ENCODE measurements at places on chromosomes 1 and 21.

DNA sequence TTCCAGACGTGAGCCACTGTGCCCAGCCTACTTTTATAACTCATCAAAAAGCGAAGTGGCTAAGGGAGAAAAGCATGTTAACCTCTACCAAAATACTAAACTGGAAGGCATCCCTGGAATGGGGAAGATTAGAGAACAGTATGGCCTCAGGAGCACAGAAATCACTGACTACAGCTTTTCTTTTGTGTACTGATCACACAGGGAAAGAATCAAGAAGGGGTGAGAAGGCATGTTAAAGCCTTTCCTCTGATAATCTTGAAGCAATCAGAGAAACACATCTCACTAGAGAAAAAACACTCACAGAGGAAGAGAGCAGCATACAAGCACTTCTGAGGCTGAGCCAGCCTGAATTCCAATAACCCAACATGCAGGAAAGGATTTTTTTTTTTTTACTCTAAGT, 10.7 kb downstream of the PCAT6 start:
- no peak for DNase-seq

GRCh38 chr21:18782721-18783120, 379.1 kb upstream of the TMPRSS15 start:
- DNase-seq = no peak

DNA sequence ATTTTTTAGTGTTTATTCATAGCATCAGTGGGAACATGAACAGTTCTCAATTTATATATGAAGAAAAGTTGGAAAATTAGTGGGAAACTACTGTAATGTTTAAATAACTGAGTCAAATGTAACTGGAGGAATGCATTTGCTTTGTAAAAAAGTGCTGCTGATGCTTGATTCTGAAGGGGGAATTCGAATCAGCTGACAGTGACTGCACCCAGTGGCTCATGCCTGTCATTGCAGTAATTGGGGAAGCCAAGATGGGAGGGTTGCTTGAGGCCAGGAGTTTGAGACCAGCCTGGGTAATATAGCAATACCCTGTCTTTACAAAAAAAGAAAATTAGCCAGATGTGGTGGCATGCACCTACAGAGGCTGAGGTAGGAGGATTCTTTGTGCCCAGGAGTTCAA, 398.4 kb downstream of the ZP4 start:
- DNase-seq = no peak

- DNase-seq = no peak
Observed at GRCh38 chr1:91427741-91428140, 23.1 kb upstream of the HFM1 start.

- no peak for DNase-seq
Observed at GRCh38 chr21:20968391-20968790, 29.8 kb upstream of the NCAM2 start.

GRCh38 chr1:23562137-23562876, 3.0 kb upstream of the ID3 start:
- DNase-seq = no peak

DNA sequence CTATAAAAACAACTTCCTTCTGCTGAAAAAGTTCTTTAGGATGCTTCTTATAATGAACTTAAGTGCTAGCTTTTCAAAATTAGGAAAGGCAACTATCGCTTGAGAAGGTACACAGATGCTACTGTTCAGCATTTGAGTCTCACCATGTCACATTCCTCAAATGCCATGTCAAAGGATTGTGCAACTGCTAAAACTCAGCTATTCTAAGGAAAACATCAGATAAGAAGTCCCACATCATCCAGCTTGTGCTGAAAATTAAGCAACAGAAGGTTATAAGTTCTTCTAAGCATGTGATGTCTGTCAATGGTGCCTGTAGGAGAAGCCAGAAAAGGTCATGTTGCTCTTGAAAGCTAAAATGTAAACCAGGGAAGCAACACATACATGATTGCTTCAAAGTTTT, 36.5 kb downstream of the MCOLN2 start:
- no peak for DNase-seq

GRCh38 chr1:29415156-29415830, 179.0 kb downstream of the PTPRU start:
- no peak for DNase-seq

GRCh38 chr21:19048098-19048672, 644.6 kb upstream of the TMPRSS15 start:
- DNase-seq = no peak

DNA sequence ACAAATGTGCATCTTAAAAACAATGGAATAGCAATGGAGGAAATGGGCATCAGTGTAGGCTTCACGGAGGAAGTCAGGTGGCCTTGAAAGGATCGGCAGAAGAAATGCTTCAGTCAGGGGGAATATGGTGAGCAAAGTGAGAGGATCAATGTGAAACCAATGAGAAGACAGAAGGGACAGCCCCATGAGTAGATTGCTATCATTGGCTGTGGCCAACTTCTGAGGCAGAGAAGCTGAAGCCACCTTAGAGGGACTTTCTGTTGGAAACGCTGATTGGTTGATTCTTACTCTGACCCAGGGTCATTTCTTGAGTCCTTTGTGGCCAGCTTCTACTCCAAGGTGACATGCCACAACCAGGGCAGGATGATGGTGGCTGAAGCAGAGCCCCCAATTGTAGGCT, 130.7 kb upstream of the ZNF648 start:
- no peak for DNase-seq

DNA sequence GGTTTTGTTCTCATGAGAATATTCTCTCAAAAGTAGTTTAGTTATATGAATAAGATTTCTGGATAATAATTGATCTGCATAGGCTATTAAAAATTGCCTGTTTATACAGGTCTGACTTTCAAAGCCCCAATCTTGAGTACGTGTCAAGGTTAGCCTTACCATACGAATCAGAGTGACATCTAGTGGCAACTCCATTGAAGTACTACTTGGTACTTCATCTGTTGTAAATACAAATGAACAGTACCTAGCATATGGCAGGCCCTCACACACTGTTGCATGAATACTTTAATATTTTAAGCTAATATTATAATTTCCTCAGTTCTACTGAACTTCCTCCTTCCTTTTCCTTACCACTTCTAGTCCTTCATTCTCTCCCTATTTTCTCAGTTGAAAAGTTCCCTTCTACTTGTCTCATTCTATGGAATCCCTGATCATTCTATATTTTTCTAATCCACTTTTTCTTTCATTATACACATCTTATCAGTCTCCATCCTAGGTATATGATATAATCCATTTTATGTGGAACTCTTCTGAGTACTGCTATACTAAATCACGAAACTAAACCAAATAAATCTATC, 101.2 kb downstream of the AKT3 start:
- DNase-seq = no peak

- DNase-seq = no peak
Observed at GRCh38 chr1:233586301-233586700, 27.6 kb upstream of the KCNK1 start.

DNA sequence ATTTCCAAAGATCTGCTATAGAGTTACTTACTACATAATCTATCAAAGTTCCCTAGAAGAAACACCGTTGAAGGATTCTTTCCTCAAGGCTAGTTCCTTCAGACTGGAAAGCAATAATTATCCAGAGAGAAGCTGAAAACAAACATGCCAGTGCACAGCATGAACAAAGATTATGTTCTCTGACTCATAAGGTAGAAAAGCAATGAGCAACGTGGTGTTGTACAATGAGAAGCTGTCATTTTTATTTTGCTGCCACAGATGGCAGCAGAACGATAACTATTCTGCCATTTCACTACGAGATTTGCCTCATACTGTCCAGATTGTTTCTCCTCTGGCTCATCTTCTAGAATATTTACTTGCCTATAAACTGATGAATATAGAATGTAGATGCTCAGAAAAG, 10.7 kb downstream of the EXTL2 start:
- no peak for DNase-seq

GRCh38 chr1:50462964-50463363, 39.7 kb upstream of the DMRTA2 start:
- no peak for DNase-seq

- no peak for DNase-seq
Observed at GRCh38 chr1:207828046-207828445, 76.2 kb downstream of the CD46 start.

- no peak for DNase-seq
Observed at GRCh38 chr1:16183179-16183578, 27.3 kb upstream of the EPHA2 start.

DNA sequence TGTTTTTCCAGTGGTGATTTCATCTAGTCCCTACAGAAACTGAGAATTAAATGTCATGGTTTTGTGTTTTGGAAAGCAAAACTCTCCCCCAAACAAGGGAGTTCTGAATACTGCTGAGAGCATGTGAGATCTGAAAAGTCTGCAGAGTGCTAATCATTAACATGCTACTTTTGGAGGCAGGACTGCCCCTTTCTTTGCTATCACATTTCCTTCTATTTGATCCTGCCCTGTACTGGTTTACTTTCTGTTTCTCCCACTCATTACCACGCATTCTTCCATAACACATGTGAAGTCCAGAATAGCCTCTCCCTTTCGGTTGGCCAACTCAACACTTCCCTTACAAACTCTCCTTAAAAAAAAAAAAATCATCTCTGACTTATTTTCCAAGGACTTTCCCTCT, 63.6 kb downstream of the GADD45A start:
- no peak for DNase-seq

DNA sequence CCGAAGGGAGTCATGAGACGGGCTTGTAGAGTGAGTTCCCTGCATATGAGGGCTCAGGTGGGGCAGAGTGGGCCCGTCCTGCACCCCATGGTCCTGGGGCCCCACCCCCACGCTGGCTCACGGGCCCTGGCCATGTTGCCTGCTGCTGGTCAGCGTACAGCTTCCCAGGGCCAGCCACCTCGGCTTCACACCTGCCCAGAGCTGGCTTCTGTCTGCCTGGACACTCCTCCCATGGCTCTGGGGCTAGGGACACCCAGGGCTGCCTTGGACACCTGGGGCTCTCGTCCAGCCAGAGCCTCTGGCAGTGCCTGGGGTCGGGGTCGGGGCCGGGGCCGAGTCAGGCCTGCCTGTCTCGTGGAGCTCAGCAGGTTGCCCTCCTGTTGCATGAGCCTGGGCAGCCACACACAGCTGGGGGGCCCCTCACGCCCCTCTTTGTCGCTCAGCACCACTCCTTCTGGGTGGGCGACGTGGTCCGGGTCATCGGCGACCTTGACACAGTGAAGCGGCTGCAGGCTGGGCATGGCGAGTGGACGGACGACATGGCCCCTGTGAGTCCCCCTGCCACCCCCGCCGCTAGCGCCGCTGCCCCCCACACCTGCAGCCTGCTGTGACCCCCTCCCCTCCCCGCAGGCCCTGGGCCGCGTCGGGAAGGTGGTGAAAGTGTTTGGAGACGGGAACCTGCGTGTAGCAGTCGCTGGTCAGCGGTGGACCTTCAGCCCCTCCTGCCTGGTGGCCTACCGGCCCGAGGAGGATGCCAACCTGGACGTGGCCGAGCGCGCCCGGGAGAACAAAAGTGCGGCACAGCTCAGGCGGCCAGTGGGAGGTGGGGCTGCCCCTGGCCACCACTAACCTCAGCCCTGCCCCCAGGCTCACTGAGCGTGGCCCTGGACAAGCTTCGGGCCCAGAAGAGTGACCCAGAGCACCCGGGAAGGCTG, 5.5 kb upstream of the MMP23B start:
- no peak for DNase-seq

- no peak for DNase-seq
Observed at GRCh38 chr1:40762144-40762923, 21.3 kb upstream of the KCNQ4 start.

DNA sequence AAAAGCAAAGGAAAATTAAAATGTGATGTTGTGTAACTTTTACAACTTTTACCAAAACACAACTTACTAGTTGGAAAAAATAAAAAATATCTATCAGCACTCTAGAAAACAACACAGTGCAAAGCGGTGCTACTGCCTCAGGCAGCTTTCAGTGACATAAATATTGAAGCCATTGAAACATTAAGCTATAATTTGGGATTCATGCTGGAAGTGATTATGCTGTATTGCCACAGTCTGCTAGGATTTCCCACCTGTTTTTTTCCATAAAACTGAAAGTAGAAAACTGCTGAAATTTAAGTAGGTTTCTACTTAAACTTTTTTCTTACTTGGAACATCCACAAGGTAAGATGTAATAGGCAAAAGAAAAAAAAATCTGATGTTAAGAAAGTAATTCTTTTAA, 674.4 kb downstream of the KCNT2 start:
- DNase-seq = no peak

DNA sequence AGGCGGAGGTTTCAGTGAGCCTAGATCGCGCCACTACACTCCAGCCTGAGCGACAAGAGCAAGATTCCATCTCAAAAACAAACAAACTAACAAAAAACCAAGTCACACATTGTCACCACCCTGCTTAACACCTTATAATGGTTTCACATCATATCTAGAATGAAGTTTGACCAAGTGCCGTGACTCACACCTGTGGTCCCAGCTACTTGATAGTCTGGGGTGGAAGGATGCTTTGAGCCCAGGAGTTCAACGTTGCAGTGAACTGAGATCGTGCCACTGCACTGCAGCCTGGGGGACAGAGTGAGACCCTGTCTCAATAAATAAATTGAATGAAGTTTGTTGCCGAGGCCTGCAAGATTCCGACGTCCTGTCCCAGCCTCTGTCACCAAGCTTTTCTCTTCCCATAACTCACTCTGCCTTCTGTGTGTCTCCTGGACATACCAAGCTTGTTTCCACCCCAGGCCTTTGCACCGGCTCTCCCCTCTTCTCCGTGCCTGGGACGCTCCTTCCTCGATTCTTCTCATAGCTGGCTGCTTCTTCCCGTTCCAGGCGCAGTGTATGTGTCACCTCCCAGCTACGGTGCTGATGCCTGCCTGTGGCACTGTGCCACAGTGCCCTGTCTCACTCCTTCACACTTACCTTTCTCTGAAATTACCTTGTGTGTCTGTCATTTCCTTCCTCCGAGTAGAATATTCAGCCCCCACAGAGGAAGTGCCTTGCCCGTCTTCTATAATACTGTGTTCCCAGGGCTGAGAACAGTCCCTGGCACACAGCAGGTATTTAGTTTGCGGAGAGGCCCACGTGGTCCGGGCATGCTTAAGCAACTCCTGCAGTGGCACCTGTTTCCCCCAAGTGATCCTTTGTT, 3.8 kb upstream of the SELENON start:
- DNase-seq = no peak

DNA sequence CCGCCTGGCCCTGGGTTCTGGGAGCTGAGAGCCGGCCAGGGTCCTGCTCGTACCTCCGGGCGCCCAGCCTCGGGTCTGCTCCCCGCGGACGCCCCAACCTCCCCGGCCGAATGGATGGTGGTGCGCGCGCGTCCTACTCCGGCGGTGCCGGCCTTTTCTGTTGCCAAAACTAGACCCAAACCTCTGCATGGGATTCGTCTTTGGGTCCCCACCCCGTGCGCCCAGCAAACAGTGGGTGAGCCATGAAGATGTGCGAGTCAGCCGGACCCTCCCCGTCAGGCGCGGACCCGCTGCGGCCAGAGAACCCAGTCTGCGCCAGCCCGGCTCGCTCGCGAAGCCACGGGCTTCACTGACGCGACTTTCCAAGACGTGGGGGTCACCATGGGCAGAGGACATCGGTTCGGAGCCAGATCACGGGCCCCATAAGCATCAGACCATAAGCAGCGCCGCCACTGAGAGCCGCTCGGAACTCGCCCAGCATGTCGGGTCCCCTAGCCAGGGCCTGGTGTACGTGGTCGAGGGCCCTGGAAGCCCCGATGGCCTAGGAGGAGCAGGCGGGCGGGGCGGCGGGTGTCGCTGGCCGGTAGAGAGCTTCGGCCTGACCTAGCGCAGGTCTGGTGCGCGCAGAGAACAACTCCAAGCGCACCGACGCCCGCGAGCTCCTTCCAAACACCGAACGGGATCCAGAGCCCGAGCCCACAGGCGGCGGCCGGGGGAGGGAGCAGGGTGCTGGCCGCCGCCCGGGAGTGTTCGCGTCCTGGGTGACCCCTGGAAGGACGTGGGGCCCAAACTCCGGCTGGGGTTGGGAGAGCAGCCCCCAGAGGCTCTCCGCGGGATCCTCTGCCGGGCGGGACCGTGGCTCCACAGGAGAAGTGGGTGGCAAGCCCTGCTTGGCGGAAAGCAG, 1.0 kb upstream of the TP73 start:
- DNase-seq = no peak

- DNase-seq = no peak
Observed at GRCh38 chr1:214548988-214549387, 2.4 kb downstream of the PTPN14 start.
